ENCODE measurements at places on chromosomes 1 and 21. TPM values are rescaled to one million over a fixed set of nuclear protein-coding genes. Genes with fewer than 3 reads are reported as not detected.

DNA sequence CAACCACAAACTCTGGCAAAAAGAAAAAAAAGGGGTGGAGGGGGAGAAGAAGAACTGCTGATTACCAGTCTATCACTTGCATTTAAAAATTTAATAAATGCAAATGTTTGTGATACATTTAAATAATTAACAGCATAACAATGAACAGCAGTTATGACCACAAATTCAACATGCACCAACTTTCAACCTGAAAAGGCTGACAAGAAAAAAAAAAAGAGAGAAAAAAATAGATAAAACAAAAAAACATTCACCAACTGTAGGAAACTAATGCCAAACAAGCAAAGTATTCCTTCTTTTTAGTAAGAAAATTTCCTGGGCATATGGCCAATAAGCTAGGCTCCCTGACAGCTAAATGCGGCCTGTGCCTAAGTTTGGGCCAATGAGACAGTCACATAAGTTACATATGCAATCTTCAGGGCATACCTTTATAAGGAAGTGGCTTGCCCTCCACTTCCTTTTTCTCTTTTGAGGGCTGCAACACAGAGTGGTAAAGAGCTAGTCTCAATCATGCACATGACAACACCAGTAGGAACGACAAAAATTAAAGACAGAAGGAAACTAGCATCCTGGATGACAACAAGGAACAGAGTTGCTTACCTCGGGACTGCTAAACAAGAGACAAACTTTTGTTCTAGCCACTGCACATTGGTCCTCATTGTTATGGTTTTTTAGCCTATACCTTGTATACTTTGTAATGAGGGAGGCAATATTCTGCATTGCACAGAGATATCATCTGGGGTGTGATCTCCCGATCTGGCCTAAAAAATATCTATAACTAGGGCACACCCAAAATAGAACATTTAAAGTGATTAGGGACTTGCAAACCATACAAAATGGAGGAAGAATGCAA lies 24.2 kb upstream of the PHTF1 start:
- no peak for DNase-seq

DNA sequence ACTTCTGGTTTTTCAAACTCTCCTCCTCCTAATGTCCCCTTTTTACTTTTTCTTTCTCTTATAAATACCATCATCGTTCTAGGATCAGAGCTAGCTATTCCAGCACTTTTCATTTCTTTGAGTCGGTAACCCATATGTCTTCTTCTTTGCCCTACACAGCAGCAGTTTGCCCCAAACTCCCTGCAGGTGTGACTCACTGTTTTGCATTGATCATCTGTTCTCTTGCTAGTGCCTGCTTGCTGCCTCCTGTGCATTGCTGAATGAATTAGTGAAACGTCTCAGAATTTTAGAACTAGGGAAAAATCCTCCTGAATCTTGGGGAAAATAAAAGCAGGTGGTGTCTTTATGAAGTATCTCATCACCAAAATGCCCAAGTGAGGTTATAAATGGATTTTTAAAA lies 21.7 kb downstream of the KCNK2 start:
- no peak for DNase-seq

- no peak for DNase-seq
Measured at GRCh38 chr1:153277852-153278251, 18.4 kb downstream of the LORICRIN start.

DNA sequence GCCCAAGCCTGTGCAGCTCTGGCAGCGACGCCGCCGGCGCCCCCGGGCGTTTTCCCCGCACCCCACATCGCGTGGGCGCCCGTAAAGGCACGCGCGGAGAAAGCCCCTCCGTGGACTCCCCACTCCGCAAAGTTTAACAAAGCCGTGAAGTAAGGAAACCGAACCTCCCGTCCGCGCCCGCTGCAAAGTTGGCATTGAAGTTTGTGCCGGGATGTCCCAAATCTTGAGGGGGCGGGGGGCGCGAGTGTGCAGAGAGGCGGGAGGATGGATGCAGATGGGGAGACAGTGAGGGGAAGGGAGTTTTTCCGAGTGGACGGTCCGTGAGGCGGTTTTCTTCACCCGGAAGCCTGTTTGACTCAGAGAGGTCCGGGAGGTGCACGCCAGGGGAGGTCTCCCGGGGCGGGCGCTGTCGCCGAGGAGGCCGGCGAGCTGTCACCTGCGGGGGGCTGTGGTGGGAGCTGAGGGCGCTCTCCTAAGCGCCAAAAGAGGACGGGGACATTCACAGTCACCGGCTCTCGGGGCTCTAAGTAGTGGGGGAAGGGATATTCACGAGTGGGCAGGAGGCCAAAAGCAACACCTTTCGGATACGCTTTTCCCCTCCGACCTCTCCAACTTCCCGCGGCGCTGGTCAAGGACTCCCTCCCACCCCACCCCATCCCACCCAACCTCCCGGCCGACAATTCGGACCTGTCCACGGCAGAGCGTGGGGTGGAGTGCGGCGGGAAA lies 1.3 kb downstream of the WLS start:
- no peak for DNase-seq

GRCh38 chr1:233868461-233868860 lies 36.0 kb upstream of the SLC35F3 start:
- DNase-seq, result no peak

DNA sequence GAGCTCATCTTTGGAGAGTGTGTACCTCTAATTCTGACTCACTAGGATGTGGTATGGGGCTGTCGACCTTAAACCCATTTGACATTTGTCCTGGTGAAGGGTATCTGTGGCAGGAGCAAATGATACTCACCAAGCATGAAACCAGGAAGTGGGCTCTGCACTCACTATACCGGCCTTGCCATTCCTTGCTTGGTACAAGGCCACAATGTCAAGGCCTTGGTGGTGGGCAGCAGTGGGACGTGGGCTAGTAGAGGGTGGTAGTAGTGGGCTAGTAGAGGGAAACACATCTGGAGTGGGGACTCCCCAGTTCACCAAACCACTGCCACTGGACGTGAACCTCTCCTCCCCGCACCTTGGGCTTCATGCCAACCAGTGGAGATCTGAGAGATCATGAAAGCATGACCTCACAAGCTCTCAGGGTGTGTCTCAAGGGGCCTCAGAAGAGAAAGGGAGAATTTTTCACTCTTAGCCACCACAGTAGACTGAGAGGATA lies 11.5 kb downstream of the TNFSF4 start:
- no peak for DNase-seq

DNA sequence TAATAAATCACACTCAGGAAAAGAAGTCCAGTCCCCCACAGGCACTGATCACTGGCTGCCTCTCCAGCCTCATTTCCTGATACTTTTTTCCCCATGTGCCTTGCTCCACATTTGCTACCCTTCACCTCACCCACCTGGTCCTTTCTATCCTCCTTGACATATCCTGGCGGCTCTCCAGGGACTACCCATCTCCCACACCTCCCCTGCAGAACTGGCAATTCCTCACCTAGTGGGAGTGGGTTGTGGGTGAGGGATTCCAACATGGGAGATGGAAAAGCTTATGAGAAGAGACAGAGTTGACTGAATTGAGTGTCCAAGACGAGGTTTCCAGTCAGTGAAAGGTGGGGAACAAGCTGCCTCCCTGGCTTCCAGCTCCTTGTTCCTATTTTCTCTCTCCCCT lies 69.6 kb downstream of the FCRL5 start:
- no peak for DNase-seq

DNA sequence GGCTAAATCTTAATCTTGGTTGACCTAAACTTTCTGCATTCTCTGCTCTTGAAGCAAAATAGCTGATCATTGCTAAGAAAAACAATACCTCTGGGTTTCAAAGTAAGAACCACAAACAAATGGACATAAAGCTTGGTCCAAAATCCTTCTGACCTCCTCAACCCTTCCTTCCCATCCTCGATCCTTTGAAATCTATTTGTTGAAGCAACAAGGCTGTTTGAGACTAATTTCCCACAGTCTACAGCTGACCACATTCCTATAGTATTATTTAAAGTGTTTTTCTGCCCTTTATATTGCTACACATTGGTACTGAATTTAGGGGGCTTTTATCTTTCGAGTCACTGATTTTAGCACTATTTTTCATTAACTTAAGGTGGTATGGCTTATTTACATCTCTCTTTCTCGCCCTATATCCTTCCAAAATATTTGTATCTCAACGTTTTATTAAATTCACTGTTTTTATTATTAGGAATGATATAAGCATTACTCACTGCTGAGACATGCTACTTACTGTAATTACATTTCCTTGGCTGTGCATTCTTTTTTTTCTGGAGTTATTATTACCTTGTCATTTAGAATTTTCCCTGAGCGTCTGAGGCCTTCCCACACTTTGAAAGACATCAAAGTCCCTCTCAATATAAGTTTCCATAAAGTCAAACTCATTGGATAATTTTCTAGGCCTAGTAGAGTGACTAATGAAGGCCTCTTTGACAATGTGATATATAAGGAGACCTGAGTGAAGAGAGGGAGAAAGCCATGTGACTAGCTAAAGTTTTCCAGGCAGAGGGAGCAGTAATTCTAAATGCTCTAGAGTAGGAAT lies 73.9 kb downstream of the RAB3GAP2 start:
- DNase-seq, result no peak

GRCh38 chr1:25090707-25091422 lies 141.4 kb downstream of the SYF2 start:
- DNase-seq, result no peak

DNA sequence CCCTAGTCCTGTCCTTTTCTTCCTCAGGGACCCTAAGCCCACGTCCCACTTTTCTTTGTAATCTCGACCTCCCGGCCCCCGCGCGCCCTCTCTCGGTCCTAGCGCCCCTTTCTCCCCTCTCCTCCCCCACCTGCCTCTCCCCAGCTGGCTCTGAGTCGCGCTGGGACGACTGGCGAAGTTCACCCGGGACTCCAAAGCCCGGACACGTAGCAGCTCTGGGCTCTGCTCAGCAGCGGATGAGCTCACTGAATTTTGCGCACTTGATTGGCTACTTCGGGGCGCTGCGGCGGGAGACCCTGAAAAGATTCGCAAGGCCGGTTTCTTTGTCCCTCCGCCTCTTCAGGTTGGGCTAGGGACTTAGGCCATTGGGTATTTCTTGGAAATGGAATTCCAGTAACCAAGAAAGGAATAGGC lies 16.3 kb upstream of the ACKR1 start:
- DNase-seq, result peak; percentile 38

SPRR1A gene
- polyA plus RNA-seq, result not detected

OPRD1 gene
- polyA plus RNA-seq, result 0.40 TPM

TPTE gene
- 0.04 TPM for polyA plus RNA-seq

PADI1 gene
- polyA plus RNA-seq, result not detected

Data from renal cortex interstitium (tissue), 15 donors.